Globus pallidus (tissue), 1 donor: ENCODE measurements at places on chromosomes 7 and 10.

GRCh38 chr7:33392148-33392547, 262.8 kb downstream of the BBS9 start:
- no peak for DNase-seq

- no peak for DNase-seq
Measured at GRCh38 chr7:78055001-78055573, 256.5 kb downstream of the PHTF2 start.

DNA sequence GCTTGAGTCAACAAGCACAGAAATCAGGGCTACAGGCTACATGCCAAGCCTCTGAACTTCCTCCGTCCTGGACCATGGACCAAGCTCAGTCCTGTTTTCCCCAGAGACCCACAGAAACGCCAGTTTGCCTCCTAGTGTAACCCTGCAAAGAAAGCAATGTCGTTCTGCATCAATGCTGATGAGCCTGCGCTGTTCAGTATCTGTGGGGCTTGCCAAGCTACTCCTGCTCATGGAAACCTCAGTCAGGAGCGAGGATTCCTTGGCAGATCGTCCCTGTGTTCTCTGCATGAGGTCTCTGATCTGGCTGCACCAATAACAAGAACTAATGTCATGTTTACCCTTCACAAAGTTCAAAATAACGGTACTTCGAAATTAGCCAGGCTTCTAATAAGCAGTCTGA, 495.5 kb upstream of the C7orf33 start:
- no peak for DNase-seq

DNA sequence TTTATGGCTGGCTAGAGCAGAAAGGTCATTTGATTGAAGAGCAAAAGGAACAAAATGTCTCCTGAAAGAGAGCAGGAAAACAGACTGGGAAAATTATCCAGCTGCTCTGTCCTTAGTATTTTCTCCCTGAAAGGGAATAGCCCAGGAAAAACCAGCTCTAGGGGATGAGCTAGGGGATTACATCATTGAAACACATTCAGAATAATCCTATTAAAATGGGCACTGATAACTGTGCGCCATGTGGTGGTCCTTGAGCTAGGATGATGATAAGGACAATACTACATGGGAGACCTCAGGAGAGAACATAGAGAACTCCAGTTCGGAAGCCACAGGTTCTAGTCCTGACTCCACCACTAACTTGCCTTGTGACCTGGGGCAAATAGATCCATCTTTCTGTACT, 873.8 kb downstream of the TYW1 start:
- no peak for DNase-seq

DNA sequence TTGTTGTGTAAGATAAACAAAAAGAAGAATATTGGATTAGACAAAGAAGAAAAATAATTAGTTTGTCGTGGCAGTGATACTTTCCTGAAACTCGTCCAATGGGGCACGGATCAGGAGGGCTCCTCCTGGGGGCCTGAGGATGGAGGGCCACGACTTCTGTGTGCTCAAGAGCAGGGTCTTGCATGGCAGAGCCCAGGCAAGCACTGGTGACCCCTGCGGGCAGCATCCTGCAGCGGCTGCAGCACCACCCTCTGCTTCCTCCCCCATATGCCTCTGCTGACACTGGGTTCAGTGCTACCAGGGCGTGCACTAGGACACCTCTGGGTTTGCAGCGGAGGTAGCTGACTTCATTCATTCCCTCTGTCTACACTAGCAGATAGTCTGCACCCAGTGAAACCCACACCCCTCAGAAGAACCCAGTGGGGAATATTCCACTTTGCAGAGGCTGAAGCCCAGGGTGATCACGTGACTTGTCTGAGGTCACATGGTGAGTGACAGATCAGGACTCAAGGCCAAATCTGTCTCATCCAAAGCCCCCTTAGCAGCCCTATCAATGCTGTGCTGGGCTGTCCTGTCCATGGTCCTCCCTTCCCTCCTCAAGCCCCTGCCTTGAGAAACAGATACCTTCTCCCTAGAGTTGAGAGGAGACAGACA, 375.5 kb downstream of the TCERG1L start:
- DNase-seq: no peak

DNA sequence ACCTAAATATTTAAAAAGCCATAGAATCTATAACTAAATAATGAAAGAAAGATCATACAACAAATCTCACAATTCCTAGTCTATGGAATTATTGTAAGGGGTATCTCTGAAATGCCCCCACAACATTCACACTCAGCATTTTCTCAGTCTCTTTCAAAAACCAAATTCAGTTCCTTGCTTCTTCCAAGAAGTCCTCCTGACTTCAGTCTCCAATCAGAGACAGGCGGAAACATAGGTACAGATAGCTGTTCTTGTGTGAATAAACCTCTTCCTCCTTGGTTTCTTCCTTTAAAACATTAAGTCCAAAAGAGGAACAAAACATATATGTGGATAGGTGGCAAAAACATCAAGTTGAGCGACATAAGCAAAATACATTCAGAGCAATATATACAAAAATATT, 13.9 kb upstream of the FBXW4 start:
- DNase-seq: no peak

GRCh38 chr10:122986335-122986734, 6.1 kb downstream of the PSTK start:
- DNase-seq: no peak

GRCh38 chr10:91689731-91690168, 56.9 kb upstream of the PPP1R3C start:
- DNase-seq: peak; percentile 8

- no peak for DNase-seq
Measured at GRCh38 chr10:34742456-34742855, 72.6 kb downstream of the PARD3 start.

DNA sequence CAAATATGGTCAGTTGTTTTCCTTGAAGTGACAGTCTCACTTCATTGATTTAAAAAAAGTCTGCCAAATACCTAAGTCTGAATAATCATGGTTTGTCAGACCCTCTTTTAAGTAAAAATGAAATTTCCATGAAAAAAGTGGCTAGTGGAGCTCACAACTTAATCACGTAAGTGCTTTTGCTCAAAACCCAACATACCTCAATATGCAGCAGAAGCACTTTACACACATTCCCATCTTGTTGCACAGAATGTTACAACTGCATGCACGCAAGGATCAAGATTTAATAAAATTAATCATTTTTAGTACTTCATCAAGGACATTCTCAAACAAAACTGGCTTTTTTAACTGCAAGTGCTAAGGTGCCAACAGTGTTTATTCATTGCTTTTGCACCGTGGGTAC, 21.6 kb downstream of the EZH2 start:
- DNase-seq: no peak

GRCh38 chr7:31407178-31407676, 66.7 kb upstream of the NEUROD6 start:
- DNase-seq: no peak

DNA sequence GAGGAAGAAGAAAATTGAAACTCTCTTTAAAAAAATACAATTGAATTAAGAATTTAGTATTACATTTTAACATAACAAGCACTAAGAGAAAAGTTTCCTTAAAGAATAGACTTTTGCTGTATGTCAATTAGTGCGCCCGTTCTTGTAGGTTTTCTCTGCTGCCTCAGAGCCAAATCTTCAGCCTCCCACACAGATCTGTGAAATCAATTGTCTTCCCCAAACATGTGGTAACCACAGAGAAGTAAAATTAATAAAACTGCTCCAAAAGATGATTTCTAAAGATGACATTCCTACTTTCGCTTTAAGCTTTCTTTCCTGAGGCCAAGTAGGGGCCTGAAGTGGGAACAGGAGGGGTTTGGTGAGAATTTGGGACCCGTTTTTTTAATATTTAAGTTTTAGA, 113.2 kb upstream of the ADO start:
- DNase-seq: no peak

DNA sequence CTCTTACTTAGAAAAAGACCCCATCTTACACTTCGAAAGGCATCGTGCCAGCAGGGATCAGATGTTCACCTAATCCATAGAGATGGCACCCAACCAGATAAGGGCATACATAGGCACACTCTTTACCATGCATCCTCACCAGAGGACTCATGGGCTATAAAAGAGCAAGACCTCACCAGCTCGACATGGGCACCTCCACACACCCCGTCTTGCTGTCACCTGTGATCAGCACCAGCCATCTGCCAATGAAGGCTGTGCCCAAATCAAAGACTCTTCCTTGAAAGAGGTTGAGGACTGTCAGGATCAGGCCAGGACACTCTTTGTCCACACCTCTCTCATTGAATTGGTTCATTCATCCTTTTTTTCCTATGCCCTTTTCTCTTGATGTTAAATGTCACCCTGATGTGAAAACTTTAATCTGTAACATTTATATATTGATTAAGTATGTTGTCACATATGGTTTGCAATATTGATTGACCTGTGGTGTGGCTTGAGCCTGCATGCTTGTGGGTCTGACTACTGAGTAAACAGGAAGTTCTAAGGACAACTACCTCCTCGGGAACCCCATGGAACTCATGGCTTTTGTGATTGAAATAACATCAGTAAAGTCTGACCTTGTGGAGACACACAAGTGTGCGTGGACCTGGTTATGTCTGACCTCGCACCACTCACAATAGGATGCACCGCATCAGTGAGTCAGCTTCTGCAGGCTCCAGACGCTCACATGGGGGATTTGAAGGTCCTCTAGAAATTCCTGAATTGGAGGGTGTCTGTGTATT, 75.5 kb downstream of the HTR5A start:
- DNase-seq: no peak

- peak; percentile 41 for DNase-seq
Measured at GRCh38 chr7:5694912-5695726, 86.3 kb downstream of the RNF216 start.

DNA sequence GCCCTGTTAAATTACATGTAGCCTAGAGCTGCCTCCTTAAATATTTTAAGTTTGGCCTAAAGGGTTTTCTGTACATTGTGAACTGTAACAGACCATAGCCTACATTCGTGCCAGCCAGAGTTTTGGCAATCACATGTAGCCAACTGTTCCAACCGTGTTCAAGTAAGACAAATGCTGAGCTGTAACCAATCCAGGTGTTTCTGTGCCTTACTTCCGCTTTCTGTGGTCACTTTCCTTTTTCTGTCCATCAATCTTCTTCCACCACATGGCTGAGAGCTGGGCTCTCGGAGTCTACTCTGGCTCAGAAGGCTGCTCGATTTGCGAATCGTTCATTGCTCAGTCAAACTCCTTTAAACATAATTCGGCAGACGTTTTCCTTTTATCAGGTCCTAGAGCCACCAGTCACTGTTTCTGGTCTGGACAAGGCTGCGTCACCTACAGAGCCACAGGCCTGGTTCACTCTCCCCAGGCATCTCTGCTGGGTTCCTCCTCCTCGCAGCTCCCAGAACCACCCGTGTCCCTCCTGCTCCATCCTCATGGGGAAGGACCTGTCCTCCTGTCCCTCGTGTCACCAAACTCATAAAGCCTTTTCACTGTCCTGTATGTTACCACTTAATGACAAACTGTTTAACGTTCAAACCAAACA, 158.0 kb upstream of the RHEB start:
- DNase-seq: no peak

DNA sequence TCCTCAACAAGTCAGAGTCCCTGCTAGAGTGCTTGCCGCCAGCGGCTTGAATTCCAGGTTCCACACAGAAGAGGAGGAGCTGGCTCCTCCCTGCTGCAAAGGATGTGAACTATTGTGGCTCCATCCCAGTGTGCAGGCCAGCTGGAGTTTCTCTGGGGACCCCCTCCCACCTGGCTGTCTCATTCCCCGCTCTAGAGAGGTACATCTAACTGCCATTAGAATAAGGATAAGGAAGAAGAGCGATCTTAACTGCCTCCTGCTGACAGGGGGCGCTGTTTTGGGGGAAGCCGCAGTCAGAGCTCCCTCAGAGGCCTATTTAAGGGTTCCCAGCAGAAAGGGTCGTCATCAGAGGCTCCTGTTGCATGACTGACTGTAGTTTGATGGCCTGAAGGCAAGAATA, 40.8 kb upstream of the HECW1 start:
- no peak for DNase-seq

DNA sequence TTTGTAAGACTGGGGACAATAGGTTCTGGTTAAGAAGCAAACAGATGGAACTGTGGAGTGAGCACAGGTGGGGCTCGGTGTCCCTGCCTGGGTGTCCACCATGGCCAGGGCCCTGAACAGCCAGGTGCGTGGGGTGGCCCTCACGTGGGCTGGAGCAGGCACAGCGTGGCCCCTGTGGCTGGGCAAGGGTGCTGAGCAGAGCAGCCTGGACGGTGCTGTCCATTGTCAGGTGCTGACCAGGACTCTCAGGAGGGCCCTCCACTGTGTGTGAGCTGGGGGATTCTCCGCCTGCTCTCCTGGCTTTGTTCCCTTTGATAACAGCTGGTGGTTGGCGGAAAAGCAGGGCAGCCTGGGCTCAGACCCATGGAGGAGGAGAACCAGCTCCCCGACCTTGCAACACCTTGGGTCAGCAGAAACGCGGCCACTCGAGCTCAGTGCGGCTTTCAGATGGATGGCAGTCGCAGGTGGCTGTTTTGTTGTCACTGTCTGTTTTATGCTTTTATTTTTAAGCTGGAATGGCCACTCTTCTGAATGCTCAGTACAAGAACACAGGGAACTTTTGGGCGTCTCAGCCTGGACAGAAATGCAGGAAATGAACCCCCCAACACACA, 273.9 kb upstream of the ADARB2 start:
- no peak for DNase-seq

- DNase-seq: no peak
Measured at GRCh38 chr7:106372595-106373318, 88.0 kb upstream of the NAMPT start.

DNA sequence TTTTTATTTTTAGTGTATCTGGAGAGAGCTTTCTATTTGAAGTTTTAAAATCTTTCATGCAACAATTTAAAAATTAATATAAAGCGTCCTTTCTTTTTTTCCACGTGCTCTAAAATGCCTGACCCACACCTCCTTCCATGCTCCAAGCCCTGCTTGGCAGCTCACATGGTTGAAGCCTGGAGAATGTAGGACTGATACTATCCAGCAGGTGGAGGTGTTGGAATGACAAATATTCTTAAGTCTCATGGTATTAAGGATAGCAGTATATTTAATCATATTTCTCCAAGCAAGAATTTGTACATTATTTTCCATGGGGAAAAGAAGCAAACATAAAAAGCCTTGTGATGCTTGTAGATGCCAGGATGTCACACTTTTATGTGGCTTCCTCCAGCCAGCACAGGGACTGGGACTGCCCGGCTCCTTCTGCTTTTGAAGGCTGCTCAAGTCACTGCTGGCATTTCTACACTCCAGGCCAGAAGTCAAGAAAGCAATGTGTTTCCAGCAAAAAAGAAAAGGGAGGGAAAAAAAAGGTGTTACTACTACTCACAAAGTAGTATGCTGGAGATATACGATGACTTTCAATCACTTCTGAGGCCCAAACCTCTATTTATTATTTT, 49.7 kb downstream of the BZW2 start:
- peak; percentile 5 for DNase-seq

GRCh38 chr10:103498936-103499638, 5.6 kb downstream of the NEURL1 start:
- no peak for DNase-seq

- DNase-seq: no peak
Measured at GRCh38 chr10:103733045-103733419, 122.3 kb downstream of the SH3PXD2A start.

DNA sequence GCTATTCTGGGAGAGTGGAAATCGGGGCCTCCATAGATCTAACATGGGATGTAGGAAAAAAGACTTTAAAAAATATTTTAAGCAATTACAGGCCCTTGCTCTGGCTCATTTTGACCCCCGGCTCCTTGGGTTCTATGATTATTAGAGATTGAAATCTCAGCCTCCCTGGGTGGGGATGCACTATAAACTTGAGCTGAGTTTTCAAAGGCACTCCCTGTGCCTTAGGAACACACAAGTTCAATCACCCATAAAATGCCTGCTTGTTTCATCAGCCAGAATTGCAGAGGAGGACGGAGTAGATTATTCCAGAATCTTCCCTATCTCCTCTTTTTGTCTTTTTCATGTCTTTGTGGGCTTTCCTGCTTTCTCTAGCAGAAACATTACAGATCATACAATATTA, 145.4 kb downstream of the CUBN start:
- DNase-seq: no peak

- no peak for DNase-seq
Measured at GRCh38 chr7:26485367-26485934, 193.8 kb downstream of the SNX10 start.
